Brain pericyte (primary cell): ENCODE measurements at places on chromosomes 13 and 19.

DNA sequence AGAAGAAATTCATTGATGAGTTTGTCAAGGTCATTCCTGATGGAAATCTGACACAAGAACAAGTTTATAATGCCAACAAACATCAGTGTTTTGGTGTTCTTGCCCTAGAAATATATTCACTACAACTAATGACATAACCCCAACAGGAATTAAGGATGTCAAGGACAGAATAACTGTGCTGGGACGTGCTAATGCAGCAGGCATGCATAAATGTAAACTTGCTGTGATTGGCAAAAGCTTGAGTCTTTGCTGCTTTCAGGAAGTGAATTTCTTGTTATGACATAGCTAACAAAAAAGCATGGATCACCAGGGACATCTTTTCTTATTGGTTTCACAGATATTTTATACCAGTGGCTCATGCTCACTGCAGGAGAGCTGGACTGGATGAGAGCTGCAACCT, 144.6 kb downstream of the KCTD12 start:
- DNase-seq = no peak

DNA sequence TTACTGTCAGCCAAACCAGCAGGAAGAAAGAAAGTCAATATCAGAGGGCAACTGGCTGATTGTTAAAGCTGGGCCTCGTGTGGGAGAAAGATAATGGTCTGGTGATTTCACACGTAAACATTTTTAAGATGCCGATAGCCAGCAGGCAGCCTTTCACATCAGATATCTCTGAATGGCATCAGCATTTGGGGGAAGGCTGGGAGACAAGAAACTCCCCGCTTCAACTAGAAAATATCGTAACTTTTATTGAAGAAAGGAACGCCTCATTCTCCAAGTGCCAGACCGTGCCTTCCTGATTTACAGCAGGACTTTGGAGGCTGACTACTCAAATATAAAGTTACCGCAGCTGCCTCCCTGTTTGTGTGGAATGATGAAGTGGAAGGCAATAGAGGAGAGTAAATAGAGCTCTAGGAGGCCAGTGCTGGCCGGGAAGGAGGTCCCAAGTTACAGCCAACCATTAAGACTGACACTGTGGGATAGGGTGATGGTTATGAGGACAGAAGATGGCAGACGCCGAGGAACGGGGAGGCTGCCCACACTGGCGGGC, 284.3 kb upstream of the MAB21L1 start:
- DNase-seq = no peak

DNA sequence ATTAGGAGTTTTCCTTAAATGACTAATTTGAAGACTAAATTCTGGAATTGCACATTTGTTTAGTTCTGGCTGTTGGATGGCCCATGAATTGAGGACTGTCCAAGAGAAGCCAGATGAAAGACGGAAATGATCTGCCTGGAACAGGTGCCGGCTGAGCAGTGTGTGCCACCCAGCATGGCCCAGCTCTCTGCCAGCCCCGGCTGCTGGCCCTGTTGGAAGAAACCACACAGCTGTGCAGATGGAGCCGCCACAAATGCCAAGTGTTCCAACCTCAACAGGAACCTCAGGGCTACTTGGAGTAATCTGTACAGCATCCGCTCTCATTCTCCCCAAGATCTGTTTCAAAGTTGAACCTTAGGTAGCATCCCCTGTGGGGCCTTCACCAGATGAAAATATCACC, 67.0 kb upstream of the STARD13 start:
- no peak for DNase-seq

DNA sequence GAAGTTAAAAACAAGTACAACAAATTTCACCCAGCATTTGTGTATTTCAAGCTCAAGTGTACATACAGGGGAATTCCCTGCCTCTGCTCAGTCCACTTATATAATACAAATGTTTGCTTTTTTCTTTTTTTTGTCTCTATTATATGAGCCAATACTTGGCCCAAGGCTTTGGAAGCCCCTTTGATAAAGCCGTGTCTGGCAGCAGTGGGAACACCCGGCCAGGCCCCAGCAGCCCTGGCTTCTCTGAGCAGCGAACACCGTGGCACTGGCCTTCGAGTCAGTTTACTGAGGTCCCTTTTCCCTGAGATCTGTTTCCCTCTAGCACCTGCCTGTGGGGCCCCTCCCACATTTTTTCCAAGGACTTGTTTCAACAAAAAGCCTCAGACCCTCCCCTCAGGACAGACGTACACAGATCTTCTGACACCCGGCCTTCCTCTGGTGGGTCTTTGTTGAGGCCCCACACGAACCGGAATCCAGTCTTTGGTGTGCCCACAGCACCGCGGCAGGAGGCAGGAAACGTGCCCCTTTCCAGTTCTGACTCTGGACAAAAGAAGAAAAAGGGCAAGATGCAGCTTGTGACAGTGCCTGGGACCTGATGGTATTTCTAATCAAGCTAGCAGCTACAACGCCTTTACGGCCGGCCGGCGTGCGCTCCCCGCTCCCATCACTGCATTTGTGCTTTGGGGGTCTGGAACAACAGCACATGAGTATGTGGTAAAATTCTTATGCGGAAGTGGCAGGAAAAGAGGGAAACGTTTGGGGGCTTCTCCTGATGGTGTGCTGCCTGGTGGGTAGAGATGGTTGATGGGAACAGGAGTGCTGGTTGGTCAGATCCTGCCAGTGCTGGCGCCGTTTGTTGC, 13.8 kb downstream of the SIPA1L3 start:
- DNase-seq = no peak

DNA sequence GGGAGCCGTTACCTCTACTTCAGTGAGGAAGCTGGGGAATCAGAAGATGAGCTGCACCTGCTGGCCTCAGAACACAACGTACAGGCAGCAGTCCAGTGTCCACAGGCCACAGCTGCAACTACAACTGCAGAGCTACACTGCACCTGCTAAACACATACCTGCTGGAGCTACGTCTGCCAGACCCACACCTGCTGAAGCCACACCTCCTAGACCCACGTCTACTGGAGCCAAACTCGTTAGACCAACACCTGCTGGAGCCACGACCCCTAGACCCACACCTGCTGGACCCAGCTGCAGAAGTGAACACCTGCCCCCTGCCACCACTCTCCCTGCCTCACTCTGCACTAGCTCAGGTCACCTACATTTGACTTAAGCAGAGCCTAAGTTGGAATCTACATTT, 169.9 kb downstream of the USP12 start:
- no peak for DNase-seq

DNA sequence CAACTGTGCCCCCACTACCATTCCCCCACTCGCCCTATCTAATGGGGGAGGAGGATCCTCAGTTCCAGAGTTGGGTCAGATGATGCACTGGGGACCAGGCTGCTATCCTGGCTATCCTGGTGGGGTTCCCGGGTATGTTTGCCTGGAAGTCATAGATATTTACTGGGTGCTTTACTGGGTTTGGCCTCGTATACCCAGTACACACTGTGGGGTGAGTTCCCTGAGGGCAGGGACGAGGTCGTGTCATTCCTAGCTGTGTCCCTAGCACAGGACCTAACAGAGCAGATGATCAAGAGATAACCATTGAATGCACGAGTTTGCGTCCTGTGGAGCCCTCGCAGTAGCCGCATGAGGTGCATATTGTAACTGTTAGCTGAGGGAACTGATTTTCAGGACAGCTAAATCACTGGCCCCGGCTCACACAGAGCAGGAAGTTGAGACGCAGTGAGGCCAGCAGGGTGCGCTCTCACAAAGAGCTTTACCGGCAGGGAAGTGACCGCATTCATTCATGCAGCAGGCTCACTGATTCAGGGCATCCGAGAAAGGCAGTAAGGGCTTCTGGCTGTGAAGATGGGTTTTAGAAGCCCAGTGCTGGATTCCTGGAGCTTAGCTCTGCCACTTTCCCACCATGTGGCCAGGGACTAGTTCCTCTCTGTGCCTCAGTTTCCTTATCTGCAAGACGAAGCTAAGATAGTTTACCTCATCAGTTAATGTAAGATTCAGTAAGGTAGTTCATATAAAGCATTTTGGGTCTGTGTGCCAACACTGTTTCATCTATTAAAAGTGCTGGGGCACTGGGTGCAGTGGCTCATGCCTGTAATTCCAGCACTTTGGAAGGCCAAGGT, 6.0 kb downstream of the RUVBL2 start:
- DNase-seq = no peak

DNA sequence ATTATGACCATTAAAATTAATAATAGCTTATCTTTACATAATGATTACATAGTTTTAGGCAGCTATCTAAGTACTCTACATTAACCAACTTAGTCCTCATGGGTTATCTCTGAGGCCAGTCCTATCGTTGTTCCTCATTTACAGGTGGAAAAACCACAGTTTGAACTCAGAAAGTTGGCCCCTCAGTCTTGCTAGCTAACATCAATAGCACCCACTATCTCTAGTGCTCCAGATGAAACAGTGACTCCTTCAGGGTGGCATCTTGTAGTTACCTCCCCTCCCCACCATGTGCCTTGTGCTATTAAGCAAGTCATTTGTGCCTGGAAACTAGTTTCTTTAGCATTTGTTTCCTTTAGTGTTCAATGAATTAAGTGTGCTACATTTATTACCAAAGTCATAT, 1086.7 kb downstream of the EFNB2 start:
- no peak for DNase-seq

DNA sequence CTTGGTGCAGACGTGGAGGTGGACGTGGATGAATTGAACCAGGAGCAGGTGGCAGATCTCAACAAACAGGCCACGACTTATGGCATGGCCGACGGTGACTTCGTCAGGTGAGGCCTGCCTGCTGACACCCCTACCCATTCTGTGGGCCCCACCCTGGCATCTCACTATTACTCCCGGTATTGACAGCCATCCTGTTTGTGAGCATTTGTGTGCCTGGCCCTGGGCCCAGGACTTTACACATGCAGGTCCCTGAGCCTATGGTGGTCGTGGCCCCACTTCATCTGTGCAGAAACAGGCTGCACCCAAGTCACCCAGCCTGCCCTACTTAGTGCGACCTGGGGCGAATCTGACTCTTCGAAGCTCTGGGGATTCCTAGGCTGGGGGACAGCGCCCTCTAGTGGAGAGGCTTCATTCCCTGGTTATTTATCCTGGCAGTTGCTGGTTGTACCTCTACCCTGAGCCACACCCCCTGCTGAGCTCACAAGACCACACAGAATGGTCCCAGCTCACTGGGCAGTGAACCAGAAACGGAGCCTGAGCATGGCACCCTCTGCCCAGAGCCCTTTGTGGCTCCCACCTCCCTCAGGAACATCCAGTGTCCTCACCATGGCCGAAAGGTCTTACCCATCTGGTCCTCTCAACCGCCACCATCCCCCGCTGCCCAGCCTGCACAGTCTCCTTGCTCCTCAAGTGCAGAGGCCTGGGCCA, 16.9 kb downstream of the ZNF296 start:
- peak; percentile 41 for DNase-seq

DNA sequence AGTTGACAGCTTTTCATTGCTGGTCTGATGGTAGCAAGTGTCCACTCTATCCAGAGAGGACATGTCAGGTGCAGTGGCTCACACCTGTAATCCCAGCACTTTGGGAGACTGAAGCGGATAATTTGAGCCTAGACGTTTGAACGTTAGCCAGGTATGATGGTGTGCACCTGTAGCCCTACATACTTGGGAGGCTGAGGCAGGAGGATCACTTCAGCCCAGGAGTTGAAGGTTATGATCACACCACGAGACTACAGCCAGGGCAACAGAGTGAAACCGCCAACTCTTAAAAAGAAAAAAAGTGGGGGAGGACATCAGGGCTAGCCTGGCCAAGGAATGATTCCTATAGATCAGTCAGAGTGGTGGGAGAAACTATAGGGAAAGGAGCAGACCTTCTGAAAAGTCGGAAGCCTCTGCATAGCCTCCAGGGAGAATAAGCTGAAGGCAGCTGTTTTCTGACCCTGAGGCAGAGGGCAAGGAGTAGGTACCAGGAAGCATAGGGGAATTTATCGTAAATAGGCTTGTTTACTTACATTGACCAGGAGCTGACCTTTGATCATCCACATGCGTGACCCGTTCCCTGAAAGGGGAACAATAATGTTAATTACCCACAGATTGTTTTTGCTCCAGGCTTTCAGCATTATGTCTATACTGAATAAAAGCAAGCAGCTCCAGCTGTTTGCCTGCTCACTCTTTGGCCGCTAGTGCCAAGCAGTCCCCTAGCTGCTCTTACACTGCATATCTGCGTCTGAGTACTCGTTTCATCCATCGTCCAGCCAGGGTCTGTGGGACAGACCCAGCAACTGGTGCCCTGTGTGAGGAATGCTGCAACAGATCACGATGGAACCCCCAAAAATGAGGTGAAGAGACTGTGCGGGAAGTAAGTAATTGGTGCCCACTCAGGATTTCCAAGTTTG, 161.6 kb downstream of the RNF17 start:
- no peak for DNase-seq

DNA sequence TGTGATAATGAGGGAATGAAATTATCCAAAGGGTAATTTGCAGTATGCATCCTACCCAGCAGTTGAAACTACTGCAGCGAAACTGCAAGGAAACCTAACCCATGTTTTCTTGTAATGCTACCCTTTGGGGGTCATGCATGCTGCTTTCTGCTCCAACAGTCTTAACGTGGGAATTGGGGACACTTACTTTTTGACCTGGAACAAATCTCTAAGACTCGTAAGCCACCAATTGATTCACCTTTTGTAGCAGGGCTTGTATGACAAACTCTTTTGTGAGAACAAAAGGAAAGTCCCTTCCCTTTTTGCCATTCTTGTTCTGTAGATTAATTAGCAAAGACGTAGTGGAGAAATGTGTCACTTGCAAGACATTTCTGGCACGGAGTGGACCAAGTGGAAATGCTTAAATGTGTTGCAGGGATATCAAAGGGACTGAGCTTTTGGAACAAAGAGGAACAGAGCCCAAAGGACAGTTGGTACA, 27.4 kb downstream of the LRCH1 start:
- DNase-seq = no peak

GRCh38 chr19:51326216-51327065, 15.0 kb downstream of the IGLON5 start:
- DNase-seq = no peak

GRCh38 chr13:46313432-46314257, 73.4 kb downstream of the RUBCNL start:
- DNase-seq = no peak

DNA sequence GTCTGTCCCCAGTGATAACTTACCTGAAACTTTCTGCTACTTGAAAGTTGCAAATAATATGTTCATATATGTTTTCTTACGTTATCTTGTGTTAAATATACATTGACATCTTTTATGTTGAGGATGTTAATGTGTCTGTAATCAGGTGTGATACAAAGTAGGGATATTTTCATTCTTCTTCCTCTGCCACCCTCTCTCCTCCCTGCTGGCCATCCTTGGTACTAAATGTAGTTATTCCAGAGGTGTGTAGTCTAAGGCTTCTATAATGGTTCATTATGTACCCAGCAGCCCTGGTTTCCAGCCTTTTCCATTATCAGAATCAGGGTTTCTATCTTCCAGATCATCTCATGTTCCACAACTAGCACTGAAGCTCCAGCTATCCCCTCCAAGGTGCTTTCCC, 606.7 kb upstream of the KLHL1 start:
- DNase-seq = no peak
